ENCODE measurements at places on chromosomes 6 and 20. TPM values are rescaled to one million over a fixed set of nuclear protein-coding genes. Genes with fewer than 3 reads are reported as not detected.

Gene GJA1
- total RNA-seq, result 0.14 TPM

- H3K27me3 ChIP-seq, result no peaks in the 10 kb centered on the region
- H3K36me3 ChIP-seq, result no peaks in the 10 kb centered on the region
- no peak overlapping the region for H3K4me3 ChIP-seq
- no peak overlapping the region for H3K27ac ChIP-seq
- H3K4me1 ChIP-seq, result no peaks in the 10 kb centered on the region
These were observed 465.1 kb downstream of the MEI4 start for GRCh38 chr6:78117966-78118365.

Gene GLP1R
- total RNA-seq, result 0.70 TPM

- H3K27ac ChIP-seq, result no peak overlapping the region
- no peak for DNase-seq
These were observed 24.5 kb downstream of the MAPK14 start for GRCh38 chr6:36052097-36052496.

Gene ABHD16B
- total RNA-seq, result 0.16 TPM

GRCh38 chr6:157068691-157069324 lies 254.5 kb downstream of the TMEM242 start:
- peaks cover 7% of the 10 kb centered on the region for H3K36me3 ChIP-seq
- no peak overlapping the region for H3K4me3 ChIP-seq
- H3K27me3 ChIP-seq, result no peaks in the 10 kb centered on the region
- DNase-seq, result no peak
- H3K4me1 ChIP-seq, result peaks cover 42% of the 10 kb centered on the region
- H3K27ac ChIP-seq, result peak overlapping the region; percentile 70

Gene CCDC170
- total RNA-seq, result not detected

GRCh38 chr20:44288252-44288651 lies 22.8 kb downstream of the FITM2 start:
- no peaks in the 10 kb centered on the region for H3K27me3 ChIP-seq
- peaks cover 11% of the 10 kb centered on the region for H3K36me3 ChIP-seq
- H3K27ac ChIP-seq, result no peak overlapping the region
- H3K4me1 ChIP-seq, result peaks cover 2% of the 10 kb centered on the region

DNA sequence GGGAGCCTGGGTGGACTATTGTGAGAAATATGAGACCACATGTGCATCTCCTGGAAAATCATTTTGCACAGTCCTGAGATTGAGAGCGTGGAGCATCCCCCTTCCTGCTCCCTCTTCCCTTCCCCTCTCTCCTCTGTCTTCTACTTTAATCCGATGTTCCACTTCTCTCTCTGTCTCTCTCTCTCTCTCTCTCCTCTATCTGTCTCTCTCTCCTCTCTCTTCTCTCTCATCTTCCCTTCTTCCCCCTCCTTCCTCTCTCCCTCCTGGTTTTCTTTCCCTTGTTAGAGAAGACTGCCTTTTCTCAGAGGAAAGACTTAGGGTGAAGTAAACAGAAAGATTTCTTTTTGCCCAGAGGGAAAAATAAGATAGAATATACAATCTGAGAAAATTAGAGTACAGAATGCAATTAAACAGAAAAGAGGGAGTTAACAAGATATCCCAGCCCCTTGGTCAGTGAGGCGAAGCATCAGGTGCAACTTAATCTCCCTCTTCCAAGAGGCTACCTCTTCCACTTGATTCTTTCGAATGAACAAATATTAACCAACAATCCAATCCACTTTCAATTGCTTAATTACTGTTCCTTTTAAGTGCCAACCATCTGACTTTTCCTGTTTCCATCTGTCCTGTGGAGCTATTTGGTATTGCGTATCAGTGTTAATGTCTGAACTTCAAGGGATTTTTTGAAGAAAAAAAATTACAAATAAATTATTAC lies 14.6 kb downstream of the KHDC1 start:
- H3K36me3 ChIP-seq, result no peaks in the 10 kb centered on the region
- H3K27me3 ChIP-seq, result peaks cover 2% of the 10 kb centered on the region
- DNase-seq, result no peak
- no peaks in the 10 kb centered on the region for H3K4me1 ChIP-seq

Gene ZBTB22
- total RNA-seq, result 9.0 TPM

Gene TMEM244
- total RNA-seq, result not detected

DNA sequence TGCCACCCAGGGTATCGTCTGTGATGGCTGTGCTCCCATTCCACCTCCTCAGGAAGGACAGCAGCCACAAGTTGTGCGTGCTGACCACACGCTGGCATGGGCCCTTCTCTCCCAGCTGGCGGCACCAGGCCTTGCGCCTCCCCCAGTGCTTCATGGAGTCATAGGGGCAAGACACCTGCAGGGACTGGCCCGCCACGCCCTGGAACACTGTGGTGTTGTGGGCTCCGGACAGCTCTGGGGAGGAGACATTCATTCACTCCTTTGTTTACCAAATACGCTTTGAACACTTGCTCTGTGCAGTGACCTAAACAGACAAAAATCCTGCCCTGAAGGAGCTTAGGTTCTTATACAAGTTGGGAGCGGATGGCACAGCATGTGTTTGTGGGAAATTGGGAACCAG lies 1.5 kb downstream of the TREM2 start:
- H3K27ac ChIP-seq, result no peak overlapping the region
- H3K4me1 ChIP-seq, result no peaks in the 10 kb centered on the region
- no peaks in the 10 kb centered on the region for H3K27me3 ChIP-seq
- H3K4me3 ChIP-seq, result no peak overlapping the region

Gene DDO
- total RNA-seq, result not detected

GRCh38 chr20:49185071-49185761 lies 2.9 kb downstream of the STAU1 start:
- peak overlapping the region; percentile 60 for H3K27ac ChIP-seq
- no peaks in the 10 kb centered on the region for H3K27me3 ChIP-seq
- peaks cover 65% of the 10 kb centered on the region for H3K4me1 ChIP-seq
- peaks cover 23% of the 10 kb centered on the region for H3K36me3 ChIP-seq
- H3K4me3 ChIP-seq, result peak overlapping the region; percentile 96
- no peak for DNase-seq

- peaks cover 22% of the 10 kb centered on the region for H3K36me3 ChIP-seq
- no peak overlapping the region for H3K27ac ChIP-seq
These were observed 129.2 kb downstream of the BCKDHB start for GRCh38 chr6:80235647-80236046.

Gene BFSP1
- total RNA-seq, result 0.12 TPM
